Stimulated activated CD8-positive, alpha-beta memory T cell treated with anti-CD3 and anti-CD28 coated beads, Interleukin-15, amount 100 ng/mL, for 4 hours (primary cell): ENCODE measurements at places on chromosomes 11 and 22.

- DNase-seq, result peak; percentile 99
These were observed at the start of the genes LRRC51 and NUMA1 for GRCh38 chr11:72080326-72081183. Gene LRRC51, plus strand, starts transcription at chr11:72080850. Its CDS starts 8,234 bp downstream, at chr11:72089084. Gene NUMA1, minus strand, starts transcription at chr11:72080542. Its CDS starts 44,599 bp downstream, at chr11:72035943.

GRCh38 chr11:88179971-88180629, 4.9 kb upstream of the RAB38 start:
- no peak for DNase-seq

DNA sequence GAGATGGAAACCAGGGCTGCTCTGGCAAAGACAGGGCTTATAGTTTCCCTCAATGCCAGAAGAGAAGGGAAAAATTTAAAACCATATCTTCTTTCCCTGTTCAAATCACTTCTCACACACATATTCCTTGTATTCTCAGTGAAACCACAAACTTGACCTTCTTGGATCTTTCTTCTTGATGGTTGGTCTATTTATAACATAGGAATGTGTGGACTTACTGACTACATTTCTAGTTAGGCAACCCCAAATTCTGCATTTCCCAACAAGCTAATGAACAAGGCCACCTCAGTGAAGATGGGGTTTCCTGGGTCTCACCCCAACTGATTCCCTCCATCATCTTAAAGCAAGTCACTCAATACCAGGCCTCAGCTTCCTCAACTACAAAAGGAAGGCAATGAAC, 3.8 kb upstream of the QSER1 start:
- no peak for DNase-seq

DNA sequence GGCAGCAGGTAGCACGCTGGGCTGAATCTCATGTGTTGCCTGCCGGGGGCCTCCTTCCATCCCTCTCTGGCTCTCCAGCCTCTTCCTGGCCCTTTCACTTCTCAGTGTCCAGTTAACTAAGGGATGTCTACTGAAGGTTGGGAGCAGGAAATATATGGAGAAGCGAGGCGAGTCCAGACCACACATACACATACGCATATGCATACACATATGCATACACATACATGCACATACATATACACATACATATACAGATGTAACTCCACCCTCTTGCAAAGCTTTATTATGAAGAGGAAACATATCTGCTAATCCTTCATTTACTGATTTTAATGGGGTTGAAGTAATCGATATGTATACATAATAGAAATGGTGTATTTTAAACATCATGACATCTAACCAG, 636.1 kb upstream of the CCDC179 start:
- DNase-seq, result no peak

- no peak for DNase-seq
These were observed 451 bp downstream of the CDC45 start for GRCh38 chr22:19480173-19480568.

- no peak for DNase-seq
These were observed 23.1 kb upstream of the FZD4 start for GRCh38 chr11:86978247-86978646.

DNA sequence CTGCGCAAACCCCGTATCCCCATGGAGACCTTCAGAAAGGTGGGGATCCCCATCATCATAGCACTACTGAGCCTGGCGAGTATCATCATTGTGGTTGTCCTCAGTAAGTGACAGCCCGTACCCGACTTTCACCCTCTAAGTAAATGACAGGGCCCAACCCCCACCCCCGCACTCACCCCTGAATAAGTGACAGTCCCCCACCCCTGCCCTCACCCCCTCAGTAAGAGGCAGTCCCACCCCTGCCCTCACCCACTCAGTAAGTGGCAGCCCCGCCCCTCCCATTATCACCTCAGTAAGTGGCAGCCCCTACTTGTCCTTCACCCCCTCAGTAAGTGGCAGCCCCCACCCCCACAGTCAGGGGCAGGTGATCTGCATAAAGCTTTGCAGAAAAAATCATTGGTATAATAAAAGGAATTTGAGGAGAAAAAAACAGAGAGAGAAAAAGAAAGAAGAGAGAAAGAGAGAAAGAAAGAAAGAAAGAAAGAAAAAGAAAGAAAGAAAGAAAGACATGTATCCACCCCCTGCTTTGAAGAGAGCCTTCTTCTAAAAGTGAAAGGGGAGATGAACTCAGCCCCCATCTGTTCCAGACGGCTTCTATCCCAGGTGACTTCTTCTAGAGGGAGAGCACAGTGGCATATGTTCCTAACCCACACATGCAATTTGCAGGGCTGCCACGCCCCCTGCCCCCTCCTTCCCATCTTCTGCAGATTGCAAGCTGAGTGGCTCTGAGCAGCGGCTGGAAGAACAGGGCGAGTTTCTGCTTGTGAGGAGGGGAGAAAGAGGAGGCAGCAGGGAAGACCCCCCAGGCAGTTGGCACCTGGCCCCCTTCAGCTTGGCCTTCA, 12.5 kb upstream of the SMIM35 start:
- no peak for DNase-seq

- no peak for DNase-seq
These were observed 16.1 kb downstream of the MICAL2 start for GRCh38 chr11:12126344-12127019.

DNA sequence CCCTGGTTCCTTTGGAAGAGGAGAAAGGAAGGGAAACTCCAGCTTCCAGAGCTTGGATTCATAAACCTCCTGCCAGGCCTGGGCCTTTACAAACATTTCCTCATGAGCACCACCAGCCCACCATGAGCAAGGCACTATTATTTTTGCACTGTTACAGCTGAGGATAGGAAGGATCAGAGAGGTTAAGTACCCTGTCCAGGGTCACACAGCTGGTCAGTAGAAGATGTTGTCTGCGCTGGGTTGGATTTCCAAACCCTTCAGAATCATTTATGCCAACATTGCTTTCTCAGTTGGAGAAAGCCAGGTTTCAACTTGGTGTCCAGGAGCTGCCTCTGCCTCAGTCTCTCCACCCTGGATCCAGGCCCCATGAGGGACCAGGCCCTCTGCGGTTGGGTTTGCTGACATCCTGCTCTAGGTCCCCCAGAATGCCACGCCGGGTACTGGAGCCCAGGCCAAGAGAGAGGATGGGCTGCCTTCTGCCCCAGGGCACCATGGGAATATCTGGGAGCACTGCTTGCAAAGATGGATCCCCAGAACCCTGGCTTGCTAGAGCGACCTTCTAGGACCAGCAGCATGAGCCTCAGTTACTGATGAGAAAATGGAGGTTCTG, 29.7 kb upstream of the SHISAL1 start:
- DNase-seq, result no peak

DNA sequence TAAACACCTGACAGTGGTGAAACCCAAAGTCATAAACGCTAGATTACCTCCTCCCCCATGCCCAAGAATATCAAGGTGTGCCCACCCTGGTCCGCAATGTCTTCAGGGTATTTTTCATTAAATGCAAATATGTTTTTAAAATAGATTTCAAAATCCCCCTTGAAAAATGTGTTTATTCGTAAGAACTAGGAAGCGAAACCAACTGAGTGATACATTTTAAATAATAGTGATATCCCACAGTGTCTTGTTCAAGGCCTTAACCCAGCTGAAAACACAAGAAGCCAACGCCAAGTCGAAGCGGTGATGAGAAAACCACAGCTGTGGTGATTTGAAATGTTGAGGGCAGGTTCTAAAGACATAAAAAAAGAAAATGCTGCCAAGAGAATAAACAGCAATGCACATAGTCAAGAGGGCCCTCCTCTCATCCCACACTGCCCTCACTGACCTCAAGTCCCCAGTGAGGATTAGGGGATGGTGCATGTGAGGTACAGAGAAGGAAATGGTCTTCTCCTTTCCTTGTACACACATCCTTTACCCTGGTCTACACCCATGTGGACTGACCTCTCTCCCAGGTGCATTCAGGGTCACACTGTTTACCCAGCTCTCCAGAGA, 25.5 kb downstream of the KCNJ1 start:
- no peak for DNase-seq

- DNase-seq, result no peak
These were observed 58.0 kb downstream of the C11orf91 start for GRCh38 chr11:33642461-33643166.

- no peak for DNase-seq
These were observed 3.4 kb downstream of the KMT2A start for GRCh38 chr11:118439646-118440045.

DNA sequence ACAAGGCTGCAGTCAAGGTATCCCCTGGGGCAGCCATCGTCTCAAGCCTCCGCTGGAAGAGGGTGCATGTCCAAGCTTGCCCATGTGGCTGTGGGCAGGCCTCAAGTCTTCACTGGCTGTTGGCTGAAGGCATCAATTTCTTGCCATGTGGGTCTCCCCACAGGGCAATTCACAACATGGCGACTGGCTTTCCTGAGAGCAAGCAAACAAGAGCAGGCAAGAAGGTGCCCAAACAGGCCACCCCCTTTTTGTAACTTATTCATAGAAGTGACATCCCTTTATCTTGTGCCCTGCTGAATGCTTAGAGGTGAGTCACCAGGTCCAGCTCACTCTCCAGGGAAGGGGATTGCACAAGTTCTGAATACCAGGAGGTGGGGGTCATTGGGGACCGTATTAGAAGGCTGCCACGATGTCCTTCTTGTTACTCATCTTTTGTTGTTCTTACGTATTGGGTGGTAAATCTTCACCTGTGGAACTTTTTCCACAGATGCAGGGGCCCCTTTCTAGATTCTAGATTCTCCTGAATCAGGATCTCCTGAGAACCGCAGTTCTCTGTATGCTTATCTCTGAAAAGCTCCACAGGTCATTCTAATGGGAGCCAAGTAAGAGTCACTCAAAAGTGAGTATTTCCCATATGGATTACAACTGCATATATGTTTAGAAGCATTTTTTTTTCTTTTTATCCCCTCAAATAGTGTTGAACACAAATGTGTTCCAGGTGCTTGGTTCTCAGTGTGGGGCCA, 44.2 kb upstream of the MICAL2 start:
- no peak for DNase-seq
